ENCODE measurements at places on chromosomes 5 and 9.

GRCh38 chr5:116076496-116076895 lies 8.3 kb upstream of the COMMD10 start:
- DNase-seq = no peak

- DNase-seq = no peak
These were observed 120.2 kb downstream of the STARD4 start for GRCh38 chr5:111392181-111392580.

GRCh38 chr5:145433077-145433476 lies 402.1 kb downstream of the PRELID2 start:
- no peak for DNase-seq

DNA sequence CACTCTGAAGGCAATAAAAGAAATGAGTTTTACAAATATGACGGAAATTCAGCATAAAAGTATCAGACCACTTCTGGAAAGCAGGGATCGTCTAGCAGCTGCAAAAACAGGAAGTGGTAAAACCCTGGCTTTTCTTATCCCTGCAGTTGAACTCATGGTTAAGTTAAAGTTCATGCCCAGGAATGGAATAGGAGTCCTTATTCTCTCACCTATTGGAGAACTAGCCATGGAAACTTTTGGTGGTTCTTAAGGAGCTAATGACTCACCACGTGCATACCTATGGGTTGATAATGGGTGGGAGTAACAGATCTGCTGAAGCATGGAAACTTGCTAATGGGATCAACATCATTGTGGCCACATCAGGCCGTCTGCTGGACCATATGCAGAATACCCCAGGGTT lies 93.5 kb upstream of the RGMB start:
- no peak for DNase-seq

- no peak for DNase-seq
These were observed 35.7 kb downstream of the SLC1A3 start for GRCh38 chr5:36642089-36642488.

- no peak for DNase-seq
These were observed 136.3 kb downstream of the FOXD1 start for GRCh38 chr5:73312146-73312871.

- DNase-seq = no peak
These were observed 52.2 kb upstream of the IRX4 start for GRCh38 chr5:1934801-1935429.

- no peak for DNase-seq
These were observed 740 bp upstream of the TRMT10B start for GRCh38 chr9:37752642-37753488.

GRCh38 chr5:168214071-168214470 lies 77.4 kb upstream of the WWC1 start:
- DNase-seq = no peak

GRCh38 chr5:115068239-115069086 lies 101.2 kb downstream of the TRIM36 start:
- DNase-seq = no peak

GRCh38 chr9:13899924-13900323 lies 414.0 kb downstream of the NFIB start:
- no peak for DNase-seq

- no peak for DNase-seq
These were observed 16.0 kb upstream of the SETD9 start for GRCh38 chr5:56893251-56893951.

GRCh38 chr9:92747459-92748232 lies 17.0 kb downstream of the BICD2 start:
- DNase-seq = no peak

- DNase-seq = no peak
These were observed 54.4 kb upstream of the JMY start for GRCh38 chr5:79181419-79182022.

DNA sequence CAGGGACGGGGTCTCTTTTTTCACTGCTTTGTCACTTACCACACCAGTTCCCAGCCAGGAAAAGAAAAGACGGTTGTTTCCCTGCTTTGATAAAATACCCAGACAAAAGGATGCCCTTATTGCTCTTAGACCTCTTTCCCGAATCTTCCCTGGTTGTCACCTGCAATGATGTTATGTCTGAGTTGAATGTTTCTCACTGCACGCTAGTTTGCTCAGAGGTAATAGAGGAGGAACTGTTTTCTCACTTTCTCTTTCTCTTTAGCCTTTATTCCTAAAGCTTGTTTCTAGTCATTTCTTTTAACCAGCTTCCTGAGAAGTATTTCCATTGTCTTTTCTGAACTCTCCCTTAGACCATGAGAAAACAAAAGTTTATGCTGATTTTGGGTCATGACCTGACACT lies 32.9 kb downstream of the ACER2 start:
- no peak for DNase-seq

- no peak for DNase-seq
These were observed 160.6 kb downstream of the EFNA5 start for GRCh38 chr5:107510125-107510524.

GRCh38 chr5:138275379-138275782 lies 960 bp upstream of the GFRA3 start:
- DNase-seq = no peak

DNA sequence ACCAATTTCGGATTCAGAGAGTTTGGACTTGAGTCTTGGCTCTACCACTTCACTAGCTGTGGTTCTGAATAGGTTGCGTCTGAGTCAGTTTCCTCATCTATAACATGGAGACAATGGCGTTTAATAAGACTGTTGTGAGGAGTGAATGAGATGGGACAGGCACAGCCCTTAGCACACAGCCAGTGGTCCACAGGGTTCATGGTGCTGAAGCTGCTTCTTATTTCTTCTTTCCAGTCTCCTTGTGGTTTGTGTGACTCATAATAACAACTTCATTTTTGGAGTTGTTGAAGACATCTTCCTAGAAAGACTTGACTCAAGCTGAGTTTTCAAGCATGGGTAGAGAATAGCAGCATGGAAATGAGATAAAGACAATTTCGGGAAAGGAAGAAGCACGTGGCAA lies 172.6 kb upstream of the PPP2R2B start:
- DNase-seq = no peak

GRCh38 chr9:128022886-128023285 lies 42.1 kb upstream of the EEIG1 start:
- DNase-seq = no peak

- DNase-seq = no peak
These were observed 44.2 kb downstream of the IL31RA start for GRCh38 chr5:55895346-55895745.

DNA sequence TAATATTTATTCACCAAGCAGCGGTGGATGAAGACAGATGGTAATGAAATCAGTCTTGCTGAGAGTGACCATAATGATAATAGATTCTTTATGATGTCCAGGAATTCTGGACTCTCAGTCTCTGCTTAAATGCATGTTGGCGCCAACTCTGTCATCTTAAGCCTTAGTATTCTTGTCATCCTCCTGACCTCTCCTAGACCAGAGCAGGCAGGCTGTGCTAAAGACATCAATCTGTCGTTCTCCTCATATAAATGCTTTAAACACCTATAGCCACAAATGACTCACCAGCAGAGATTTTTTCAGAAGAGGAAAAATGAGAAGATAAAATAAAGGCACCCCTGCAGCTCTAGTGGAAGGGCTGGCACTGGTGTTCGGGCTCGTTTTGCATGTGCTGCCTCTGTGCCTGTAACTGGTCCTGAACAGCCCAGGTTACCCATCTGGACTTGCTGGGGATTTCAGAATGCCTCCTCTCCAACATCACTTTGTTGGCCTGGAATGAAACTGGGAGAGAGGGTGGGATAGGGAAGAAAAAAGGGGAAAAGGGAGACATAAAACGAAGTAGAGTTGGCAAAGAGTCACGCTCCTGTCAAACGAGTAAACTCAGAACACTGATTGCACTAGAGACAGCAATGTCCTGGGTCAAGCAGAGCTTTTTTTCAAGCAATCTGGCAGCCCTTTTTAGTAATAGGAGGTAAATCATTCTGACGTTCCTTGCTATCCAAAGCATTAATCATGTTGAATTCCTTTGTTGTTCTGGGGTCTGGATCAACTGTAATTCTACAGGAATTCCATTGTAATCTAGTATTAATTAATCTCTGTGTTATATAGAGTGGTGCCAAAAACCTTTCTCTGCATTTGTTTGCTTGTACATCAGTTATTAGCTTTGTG lies 195.5 kb upstream of the CLINT1 start:
- no peak for DNase-seq

DNA sequence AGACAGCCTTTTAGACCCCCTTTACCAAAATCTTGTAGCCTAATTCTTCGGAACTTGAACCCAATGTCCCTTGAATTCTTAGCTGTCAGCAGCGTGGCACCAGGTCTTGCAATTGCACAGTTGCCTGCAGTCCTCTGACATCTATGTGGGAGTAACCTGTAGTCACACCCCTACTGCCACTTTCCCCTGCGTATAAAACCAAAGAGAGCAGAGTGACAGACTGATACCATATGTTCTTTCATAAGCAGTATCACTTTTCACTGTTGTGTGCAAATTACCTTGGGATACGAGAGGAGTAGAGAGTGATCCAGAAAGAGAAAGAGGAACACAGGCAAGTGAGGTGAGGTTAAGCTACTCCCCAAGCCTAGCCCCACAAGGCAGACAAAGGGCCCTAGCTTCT lies 364.3 kb upstream of the ADAMTSL1 start:
- no peak for DNase-seq

DNA sequence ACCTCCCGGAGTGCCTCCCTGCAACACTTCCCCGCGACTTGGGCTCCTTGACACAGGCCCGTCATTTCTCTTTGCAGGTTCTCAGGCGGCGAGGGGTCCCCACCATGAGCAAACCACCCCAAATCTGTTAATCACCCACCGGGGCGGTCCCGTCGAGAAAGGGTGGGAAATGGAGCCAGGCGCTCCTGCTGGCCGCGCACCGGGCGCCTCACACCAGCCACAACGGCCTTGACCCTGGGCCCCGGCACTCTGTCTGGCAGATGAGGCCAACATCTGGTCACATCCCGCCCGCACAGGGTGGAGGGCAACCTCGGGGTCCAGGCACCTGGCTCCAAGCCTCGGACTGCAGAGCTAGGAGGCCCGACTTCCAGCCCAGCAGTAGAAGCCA lies 776 bp upstream of the TERT start:
- no peak for DNase-seq

DNA sequence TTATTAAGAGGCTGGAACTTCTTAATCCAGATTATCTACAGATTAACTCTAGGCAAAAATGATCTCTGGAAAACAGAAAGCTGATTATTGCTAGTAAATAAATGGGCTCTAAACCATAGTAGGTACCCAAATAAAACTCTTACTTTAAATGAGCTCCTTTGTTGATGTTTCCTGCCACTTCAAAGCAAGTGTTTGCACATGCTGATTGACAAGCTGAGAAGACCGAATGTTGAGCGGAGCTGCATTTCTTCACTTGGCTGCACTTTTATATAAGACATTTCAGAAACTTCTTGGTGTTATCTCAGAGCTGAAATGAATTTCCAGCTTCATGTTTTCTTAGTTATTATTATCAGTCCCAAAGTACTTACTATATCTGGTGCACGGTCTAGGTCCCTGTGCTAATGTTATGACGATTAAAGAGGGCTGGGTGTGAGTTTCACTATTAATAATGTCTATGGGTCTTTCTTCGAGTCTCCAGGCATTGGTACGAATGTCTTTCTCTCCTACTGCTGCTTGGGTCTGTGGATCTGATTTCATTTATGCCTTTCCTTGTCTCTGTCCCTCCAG lies 58.6 kb upstream of the CTXN3 start:
- no peak for DNase-seq

DNA sequence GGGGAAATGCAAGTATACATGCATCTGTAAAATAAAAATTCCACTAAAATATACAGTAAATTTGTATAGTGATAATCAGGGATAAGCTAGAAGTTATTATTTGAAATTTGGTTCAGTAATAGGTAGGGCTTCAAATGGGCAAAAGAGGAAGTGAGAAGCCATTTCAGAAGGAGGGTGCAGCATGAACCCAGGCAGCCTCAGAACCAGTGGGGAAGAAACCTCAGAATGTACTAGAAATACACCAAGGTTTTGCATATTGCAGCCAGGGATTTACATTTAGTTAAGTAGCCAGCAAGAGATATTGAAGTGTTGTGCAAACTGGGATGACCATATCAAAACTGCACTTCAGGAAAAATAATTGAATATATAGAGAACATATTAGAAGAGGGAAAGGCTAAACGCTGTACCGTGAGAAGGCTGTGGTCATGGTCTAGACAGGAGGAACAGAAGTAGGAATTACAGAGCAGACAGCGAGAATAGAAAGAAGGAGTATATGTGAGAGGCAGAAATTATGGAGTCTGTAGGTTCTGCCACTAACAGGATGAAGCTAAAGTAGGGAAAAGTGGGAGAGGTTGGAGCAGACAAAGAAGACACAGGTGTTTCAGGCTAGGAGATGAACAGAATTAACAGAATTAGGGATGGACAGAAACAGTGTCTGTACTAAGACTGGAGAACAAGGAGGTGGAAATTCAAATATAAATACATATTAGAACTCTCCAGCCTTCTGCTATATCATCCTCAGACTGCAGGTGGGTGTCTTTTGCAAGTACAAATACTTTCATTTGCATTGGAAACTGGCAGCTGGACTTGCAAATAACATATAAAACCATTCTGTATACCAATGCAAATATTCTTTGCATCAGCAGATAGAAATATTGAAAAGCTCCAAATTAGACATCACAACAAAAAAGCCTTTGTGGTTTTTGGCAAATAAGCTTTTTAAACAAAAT lies 335.6 kb downstream of the ZNF608 start:
- no peak for DNase-seq

GRCh38 chr5:54621048-54621447 lies 103.5 kb downstream of the SNX18 start:
- no peak for DNase-seq

DNA sequence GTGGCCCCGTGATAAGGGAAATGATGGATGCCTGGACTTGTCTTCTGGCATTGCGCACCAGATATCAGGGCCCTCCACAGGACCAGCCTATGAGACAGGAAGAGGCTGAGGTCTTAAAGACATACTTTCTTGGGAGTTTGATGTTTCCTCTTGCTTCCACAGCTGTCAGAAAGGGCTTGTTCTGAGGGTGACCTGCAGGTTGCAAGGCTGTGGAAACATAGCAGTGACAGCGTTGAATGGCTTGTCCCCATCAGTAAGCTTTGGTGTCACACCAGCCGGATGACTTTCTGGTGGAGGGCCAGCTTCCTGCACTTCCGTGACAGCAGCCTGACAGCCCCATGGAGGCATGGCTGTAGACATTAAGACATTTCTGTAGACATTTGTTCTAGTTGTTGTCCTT lies 143.2 kb downstream of the C9orf152 start:
- no peak for DNase-seq

DNA sequence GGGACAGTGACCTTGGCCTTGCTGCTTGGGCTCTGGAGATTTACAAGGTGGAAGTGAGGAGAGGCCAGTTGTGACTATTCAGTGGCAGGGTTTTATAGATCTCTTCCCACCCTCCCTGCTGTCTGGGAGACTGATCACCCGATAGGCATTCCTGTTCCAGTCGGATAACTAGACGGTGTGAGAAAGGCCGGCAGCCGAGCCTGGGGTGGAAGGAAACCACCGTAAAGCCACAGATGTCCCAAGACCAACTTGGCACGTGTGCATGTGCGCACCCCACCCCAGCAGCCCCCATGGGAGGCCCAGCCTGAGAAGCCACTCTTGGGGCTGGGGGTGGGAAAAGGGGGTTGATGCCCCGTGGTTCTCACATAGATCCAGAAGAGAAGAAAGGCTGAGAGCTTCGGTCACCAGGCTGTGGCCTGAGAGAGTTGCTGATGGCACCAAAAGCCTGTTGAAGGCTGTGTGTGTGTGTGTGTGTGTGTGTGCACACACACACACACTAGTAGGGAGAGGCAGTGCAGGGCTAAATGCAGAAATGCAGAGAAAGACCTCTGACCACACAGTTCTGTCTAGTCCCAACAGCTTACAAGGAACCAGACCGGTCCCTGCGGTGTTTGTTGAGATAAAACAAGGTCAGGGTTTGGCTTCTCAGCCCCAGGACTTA lies 225.8 kb downstream of the FANCC start:
- no peak for DNase-seq

GRCh38 chr9:111298111-111298510 lies 31.9 kb downstream of the OR2K2 start:
- DNase-seq = no peak

All from stimulated activated CD8-positive, alpha-beta memory T cell treated with anti-CD3 and anti-CD28 coated beads, Interleukin-15, amount 100 ng/mL, for 24 hours (primary cell).